ENCODE measurements at places on chromosomes 4 and X.
A peak's percentile ranks its signal among the peaks of the same experiment; 100 is the strongest.

DNA sequence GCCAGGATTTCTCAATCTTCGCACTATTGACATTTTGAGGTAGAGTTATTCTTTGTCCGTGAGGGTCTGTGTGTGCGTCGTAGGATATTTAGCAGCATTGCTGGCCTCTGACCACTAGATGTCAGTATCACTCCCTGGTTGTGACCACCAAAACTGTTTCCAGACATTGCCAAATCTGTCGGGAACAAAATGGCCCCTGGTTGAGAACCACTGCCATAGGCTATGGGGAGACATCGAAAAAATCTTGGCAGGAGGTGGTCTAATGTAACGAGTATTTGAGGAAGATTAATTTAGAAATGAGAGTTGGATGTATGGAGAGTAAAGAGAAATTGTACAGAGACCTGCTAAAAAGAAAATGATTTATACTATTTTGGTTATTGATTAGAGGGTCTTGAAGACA, 108.4 kb downstream of the DOCK11 start:
- peak; percentile 4 for DNase-seq

DNA sequence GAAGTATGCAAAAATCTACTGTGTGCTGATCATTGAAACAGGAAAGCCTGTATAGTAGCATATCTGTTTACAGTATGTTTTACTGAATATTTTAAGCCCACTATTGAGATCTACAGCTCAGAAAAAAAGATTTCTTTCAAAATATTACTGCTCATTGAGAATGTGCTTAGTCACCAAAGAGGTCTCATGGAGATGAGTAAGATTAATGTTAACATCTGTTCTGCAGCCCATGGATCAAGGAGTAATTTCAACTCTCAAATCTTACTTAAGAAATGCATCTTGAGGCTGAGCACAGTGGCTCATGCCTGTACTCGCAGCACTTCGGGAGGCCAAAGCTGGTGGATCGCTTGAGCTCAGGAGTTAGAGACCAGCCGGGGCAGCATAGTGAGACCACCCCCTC, 3.3 kb downstream of the RNF4 start:
- no peak for DNase-seq

GRCh38 chrX:12210196-12210815, 72.0 kb downstream of the FRMPD4 start:
- no peak for DNase-seq

DNA sequence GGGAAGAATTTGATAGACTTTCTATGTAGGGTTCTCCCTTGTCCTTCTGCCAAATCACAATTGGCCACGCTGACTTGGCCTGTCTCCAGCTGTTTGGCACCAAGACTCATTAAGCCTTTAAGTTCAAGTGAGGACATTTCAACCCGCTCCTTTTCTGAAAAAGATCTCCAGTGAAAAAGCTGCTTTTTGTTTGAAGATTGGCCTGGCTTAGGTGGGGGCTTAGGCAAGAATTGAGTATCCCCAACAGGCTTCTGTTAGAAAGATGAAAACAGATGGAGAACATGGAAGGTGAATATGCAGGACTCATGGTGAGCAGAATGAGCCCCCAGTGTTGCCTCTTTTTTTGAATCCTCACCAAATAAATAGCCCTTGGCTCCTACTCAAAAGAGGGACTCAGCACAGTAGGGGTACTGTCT, 28.5 kb upstream of the LIMCH1 start:
- no peak for DNase-seq

DNA sequence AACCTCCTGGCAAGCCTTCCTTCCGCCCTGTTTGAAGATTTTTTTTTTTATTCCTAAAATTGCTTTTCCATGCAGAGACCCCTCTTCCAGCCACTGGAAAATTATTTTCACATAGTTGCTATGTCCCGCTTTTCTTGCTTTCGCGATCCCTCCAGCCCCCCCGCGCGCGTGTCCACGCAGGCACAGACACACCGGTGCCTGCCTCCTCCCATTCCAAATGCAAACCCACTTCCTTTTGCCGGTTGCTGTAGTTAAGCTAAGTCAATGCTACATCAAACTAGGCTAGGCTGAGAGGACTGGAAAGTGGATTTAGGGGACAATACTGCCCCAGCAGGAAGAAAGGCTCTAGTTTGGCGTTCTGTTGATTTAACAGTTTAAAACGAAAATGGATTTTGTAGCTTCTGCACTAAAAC, 111.0 kb downstream of the DHX15 start:
- DNase-seq: no peak

DNA sequence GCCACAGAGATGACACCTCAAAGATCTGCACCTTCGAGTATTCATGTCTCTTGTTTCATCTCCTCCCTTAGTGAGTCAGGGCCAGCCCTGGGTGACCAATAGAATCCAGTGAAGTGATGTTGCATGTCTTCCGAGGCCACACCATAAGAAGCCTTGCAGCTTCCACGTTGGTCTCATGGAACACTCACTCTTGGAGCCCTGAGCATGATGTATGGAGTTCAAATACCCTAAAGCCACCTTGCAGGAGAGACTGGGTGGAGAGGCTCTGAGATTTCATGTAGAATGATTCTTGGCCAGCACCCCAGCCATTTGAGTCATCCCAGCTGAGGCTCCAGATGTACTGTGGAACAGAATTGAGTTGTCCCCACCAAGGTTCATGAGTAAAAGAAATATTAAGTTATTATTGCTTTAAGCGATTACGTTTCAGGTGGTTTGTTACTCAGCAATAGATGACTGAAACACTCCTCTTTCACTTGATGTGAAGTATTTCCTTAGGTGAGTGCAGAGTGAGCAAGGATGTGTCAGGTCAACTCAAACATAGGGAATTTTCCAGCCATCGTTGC, 5.0 kb upstream of the RP2 start:
- DNase-seq: no peak

DNA sequence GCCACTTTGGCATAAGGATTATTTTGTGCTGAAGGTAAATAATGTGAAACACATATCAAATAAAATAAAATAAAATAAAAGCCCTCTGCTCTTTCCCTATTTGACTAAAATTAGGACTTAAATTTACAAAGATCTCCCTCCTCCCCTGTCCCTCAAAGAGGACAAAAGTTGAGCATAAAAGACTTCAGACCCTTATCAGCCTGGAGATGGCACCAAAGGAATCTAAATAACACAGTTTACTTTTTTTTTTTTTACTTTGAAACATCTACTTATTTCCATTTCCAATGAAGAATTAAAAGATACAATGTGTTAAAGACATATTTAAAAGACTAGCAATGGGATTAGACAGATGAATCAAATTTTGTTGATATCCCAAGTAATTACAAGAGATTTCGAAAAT, 89.7 kb downstream of the EPHA5 start:
- no peak for DNase-seq
